ENCODE measurements at places on chromosomes 1 and 21.

GRCh38 chr21:33914188-33914587, 1.4 kb downstream of the ATP5PO start:
- DNase-seq: no peak

DNA sequence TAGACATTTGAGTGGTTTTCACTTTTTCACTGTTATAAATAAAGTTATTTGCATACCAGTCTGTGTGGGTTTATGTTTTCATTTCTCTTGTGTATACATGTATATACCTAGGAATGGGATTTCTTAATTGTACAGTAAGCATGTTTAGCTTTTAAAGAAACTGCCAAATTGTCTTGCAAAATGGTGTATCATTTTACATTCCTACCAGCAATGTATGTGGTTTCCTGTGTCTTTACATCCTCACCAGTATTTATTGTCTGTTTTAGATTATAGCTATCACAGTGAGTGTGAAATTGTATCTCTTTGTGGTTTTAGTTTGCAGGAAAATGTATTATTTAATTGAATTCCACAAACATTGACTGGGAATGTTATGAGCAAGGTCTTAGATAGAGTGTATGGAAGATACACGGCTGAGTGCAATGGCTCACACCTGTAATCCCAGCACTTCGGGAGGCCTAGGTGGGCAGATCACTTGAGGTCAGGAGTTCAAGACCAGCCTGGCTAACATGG, 57.3 kb downstream of the MACF1 start:
- no peak for DNase-seq

GRCh38 chr1:219751870-219752507, 139.1 kb upstream of the ZC3H11B start:
- no peak for DNase-seq

- DNase-seq: no peak
These were observed 49.7 kb upstream of the RCC2 start for GRCh38 chr1:17488995-17489767.

DNA sequence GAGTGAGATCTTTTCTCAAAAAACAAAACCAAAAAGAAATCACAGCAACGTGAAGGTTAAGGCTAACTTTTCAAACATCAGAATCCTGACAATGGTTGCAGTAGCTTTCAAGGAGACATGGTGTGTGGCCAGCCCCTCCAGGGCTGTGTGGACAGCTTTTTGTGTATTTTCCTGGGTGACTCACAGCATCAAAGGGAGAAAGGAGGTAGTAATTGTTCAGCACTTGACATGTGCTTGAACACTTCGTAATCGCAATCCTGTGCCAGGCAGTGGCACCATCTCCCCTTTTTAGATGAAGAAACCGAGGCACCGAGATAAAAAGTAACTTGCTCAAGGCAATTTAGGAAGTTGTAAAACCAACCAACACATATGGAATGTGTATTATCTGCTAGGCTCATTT, 10.3 kb downstream of the NBL1 start:
- DNase-seq: no peak

- DNase-seq: no peak
These were observed 79.7 kb downstream of the PDE9A start for GRCh38 chr21:42733037-42733627.

GRCh38 chr1:151158751-151159251, 2.4 kb downstream of the TNFAIP8L2 start:
- DNase-seq: no peak

DNA sequence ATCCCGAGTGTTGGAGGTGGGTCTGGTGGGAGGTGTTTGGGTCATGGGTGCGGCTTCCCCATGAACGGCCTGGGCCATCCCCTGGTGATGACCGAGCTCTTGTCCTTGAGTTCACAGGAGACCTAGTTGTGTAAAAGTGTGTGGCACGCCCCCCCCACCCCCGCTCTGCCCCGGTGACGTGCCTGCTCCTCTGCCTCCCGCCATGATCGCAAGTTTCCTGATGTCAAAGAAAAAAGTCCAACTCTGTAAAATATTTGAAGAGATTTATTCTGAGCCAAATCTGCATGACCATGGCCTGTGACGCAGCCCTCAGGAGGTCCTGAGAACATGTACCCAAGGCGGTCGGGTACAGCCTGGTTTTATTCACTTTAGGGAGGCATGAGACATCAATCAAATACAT, 125.1 kb upstream of the COL6A1 start:
- no peak for DNase-seq

- no peak for DNase-seq
These were observed 5.2 kb upstream of the PIGR start for GRCh38 chr1:206951318-206952100.

DNA sequence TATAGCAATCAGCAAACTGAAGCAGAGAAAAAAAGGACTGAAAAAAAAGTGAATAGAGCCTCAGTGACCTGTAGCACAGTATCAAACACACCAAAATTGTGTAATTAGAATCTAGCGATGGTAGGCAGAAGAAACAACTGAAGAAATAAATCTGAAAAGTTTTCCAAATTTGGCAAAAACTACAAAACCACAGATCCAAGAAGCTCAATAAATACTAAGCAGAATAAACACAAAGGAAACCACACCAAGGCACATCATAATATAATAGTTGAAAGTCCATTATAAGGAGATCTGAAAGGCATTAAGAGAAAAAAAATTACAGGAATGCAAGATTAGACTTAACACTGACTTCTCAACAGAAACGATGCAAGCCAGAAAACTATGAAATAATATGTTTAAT, 7.1 kb upstream of the IL12RB2 start:
- DNase-seq: no peak

DNA sequence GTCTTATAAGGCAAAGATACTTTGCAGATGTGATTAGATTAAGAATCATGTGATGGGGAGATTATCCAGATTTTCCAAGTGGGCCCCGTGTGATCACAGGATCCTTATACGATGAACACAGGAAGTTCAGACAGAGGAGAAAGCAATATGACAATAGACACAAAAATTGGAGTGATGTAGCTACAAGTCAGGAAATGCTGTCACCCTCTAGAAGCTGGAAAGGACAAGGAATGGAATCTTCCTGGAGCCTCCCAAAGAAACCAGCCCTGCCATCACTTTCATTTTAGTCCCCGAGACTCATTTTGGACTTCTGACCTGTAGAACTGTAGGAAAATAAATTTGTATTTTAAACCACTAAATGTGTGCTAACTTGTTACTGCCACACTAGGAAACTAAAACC, 61.9 kb upstream of the C1orf21 start:
- no peak for DNase-seq

GRCh38 chr1:158978730-158979129, 31.0 kb upstream of the IFI16 start:
- DNase-seq: no peak

GRCh38 chr1:43801203-43801602, 93.9 kb downstream of the ST3GAL3 start:
- DNase-seq: no peak

- DNase-seq: no peak
These were observed 182.4 kb downstream of the DISC1 start for GRCh38 chr1:231808990-231809389.

DNA sequence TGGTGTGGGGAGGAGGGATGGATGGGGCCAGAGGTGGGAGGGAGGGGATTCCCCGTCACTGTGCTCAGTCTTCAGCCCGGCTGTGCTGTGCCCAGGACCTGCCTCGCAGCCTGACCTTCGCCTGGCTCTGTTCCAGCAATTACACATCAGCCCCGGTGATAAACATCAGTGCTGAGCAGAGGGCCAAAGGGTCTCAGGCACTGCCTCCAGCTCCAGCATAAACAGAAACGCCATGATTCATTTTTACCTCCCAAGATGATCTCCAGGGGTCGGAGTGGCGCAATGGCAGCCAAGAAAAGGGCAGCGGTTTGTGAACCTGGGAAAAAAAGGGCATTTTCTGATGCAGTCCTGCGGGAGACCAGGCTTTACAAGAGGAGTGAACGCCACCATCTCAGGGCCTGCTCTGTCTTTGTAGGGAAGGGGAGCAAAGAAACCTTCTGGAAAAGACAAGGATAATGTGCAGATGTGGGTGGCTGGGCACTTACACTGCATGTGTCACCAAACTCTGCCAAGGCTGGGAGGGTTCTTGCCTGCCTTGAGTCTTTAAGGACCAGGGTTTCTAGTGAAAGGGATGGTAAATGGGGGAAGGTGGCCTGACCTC, 28.1 kb downstream of the SHISA4 start:
- no peak for DNase-seq

GRCh38 chr1:197862221-197862620, 40.2 kb upstream of the C1orf53 start:
- DNase-seq: no peak

DNA sequence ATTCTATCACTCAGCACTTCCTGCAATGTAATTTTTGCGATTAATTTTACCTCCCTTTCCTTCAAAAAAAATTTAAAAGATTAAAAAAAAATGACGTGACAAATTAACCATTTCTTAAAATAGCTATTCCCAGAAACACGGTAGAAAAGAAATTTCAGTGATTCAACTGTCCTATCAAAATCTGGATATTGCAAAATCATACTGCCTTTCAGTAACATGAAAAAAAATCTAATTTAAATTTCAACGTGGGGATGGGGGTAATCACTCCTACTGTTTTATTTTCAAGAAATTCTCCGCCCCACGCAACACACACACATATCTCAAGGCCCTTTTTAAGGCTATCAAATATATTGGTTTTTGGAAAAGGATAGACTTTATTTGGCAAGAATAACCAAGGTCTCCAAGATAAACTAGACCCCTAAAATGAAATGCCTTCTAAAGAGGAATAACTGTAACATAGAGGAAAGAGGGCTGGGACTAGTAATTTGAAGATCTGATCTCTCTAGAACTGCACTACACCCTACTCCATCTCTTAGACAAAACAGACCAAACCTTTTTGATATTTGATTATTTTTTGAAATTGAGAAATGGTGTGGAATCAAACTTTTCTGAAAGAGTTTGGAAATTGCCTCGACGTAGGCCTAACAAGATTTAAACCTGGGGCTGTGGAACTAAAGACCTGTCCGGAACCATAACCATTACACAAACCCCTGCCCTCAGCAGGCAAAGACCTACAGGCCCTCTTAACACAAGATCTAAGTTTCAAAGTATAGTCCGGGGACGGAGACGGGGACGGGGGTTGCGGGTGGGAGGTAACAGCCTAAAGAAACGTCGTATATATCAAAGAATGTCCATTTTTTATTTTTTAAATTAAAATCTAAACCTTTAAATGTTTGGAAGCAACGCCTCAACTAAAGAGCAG, 941 bp downstream of the ARNT start:
- DNase-seq: peak; percentile 21

DNA sequence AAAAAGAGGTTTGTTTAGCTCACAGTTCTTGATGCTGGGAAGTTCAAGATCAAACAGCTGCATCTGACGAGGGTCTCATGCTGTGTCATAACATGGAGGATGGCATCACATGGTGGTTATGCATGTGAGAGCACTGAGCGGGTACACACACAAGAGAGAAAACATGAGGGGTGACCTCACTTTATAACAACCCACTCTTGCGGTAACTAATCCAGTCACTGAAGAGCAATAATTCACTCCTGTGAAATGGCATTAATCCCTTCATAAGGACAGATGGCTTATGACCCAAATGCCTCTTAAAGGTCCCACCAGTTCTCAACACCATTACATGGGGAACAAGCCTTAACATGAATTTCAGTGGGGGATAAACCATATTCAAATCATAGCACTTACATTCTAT, 23.2 kb upstream of the CHIT1 start:
- no peak for DNase-seq

- no peak for DNase-seq
These were observed 18.4 kb downstream of the HIPK1 start for GRCh38 chr1:113947388-113948107.

GRCh38 chr1:147717706-147718097, 42.7 kb downstream of the GJA5 start:
- no peak for DNase-seq

- DNase-seq: no peak
These were observed 11.1 kb upstream of the ETV3L start for GRCh38 chr1:157110686-157111085.

- DNase-seq: no peak
These were observed 36.2 kb upstream of the DOCK7 start for GRCh38 chr1:62724430-62724829.

DNA sequence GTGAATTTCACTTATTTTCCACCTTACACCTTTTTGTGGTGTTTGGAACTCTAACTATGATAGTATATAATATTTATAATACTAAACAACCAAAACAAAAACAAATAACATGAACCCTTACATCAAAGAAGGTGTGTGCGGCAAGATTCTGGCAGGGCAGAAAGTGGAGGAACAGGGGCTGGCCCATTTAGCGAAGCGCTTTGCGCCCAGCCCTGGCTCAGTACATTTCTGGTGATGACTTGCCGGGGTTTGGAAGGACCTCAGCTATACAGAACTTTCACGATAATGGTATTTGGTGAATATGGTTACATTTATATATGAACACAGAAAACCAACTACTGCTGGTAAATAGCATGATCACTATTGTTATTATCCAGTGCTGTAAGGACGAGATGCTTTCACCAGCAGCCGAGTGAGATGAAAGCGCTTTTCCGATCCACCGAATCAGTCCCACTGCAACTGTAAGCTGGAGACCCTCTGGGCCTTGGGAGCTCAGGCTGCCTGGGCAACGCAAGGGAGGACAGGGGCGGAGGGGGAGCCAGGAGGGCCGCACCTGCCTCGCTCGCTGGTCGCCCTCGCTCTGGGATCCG, 63.9 kb downstream of the CD247 start:
- DNase-seq: peak; percentile 43

- DNase-seq: no peak
These were observed 66.0 kb upstream of the SLC25A33 start for GRCh38 chr1:9473032-9473807.

- no peak for DNase-seq
These were observed 135.2 kb downstream of the PSMG1 start for GRCh38 chr21:39048064-39048463.
